Left lung (tissue), 14 donors: ENCODE measurements at places on chromosomes 4 and X.

- DNase-seq, result no peak
These were observed 33.7 kb downstream of the IDS start for GRCh38 chrX:149471397-149471796.

GRCh38 chrX:155891446-155892210 is 10.5 kb downstream of the VAMP7 start:
- no peak for DNase-seq

DNA sequence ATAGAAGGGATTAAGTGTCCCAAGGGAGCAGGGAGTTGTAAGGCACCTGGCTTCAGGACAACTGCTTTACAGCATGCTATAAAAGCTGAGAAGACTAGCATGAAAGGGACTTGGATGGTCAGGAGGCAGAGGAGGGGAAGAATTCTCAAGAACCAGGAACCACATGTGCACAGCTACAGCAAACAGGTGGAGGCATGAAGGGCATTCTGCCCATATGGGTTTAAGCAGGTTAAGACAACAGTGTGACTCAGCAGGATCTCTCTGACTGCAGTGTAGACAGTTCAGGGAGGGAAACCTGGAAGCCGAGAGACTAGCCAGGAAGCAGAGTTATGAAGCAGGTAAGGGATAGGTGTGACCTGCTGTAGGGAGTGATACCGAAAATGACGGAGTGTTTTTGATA is 117.0 kb downstream of the DHRSX start:
- no peak for DNase-seq

DNA sequence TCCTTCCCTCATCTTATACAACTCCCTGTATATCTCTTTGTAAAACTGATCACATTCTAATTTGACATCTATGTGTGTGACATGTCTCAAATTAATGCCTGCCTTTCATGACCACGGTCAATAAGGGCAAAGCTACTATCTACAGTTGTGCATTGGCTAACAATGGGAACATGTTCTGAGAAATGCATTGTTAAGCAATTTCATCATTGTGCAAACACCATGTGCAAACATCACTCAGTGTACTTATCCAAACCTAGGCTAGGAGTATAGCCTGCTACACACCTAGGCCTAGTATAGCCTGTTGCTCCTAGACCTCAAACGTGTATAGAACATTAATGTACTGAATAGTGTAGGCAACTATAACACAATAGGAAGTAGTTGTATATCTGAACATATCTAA is 95.0 kb downstream of the BANK1 start:
- DNase-seq, result no peak
